Brain pericyte (primary cell): ENCODE measurements at places on chromosomes 13 and 19.

- DNase-seq, result no peak
Measured at GRCh38 chr19:16715611-16716010, 4.0 kb upstream of the NWD1 start.

GRCh38 chr13:83150616-83151307 lies 731.5 kb downstream of the SLITRK1 start:
- DNase-seq, result no peak

GRCh38 chr13:60396783-60397703 lies at the start of gene TDRD3:
TDRD3 (plus strand) TSS chr13:60397220; CDS start chr13:60397365, 145 bp downstream.
- peak; percentile 73 for DNase-seq

DNA sequence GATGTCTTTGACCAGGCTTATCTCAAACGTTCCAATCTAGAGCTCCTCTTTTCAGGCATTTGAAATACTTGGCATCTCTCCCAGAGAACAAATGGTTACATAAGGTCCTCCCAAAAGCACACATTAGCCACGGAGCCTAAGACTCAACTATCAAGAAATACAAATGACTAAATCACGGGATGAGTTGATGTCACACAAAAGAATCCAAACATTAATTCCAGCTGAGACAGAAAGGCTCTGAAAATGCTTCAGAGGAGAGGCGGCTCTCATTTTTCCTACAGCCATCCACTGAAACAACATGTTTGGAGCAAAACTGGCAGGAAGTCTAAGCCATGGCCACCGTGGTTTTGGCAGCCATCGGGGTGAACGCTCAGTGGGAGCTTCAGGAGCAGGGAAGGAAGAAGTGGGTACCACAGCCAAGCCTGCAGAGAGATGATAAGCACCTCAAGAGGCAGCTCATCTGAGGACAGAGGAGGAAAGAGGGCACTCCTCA lies 122.5 kb downstream of the STK24 start:
- peak; percentile 81 for DNase-seq

DNA sequence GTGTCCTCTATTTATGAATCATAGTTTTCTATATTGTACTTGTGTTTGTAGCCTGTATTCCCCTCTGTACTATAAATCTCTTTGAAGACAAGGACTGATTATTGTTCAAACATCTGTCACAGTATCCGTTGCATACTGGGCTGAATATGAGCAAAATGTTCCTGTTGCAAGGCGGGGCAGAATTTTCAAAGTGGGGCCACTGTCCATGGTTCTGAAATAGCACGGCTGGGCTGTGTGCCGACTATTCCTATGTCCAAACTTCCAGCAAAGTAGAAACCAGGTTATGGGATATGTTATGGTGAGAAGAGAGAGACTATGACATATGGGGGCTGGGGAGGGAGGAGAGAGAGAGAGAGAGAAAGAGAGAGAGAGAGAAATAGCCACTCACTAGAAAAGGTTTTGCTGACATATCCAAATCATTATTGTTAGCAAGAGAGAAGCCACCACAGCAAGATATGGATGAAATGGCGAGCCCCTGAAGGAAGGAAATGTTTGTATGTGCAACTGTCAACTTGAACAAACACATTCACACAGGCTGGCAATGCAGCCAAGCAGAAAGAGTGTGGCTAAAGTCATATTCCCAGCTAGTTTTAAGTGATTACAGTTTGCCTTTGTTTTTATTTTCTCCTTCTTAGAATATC lies 107.0 kb upstream of the GPR12 start:
- DNase-seq, result no peak

GRCh38 chr13:38952827-38953226 lies 37.8 kb downstream of the STOML3 start:
- DNase-seq, result no peak

DNA sequence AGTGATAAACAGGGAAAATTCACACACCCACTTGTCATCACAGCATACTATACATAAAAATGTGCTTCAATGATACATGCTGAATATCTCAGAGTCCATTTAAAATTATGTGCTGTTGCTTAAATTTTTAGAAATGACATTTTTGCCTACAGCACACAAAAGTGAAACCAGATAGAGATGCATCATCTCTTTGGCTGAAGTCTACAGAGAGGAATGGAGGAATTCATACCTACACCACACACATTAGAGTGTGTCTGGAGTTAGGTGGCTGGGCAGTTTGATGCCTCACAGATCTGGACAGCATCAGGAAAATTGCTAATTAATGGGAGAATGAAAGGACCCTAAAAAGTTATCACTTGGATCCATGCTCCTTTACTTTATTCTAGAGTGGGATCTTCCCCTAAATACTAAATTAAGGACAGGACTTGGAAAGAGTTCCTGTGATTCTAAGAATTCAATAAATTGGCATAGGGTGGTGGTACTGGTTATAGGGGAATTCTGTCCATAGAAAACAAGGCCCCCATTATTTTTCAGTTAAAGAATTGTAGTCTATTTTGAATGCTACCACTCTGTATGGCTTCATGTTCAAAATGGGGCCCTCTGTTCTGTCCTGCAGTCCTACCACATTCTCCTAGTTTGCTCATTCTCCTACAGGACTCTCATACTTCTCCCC lies 41.3 kb downstream of the RCBTB2 start:
- no peak for DNase-seq

DNA sequence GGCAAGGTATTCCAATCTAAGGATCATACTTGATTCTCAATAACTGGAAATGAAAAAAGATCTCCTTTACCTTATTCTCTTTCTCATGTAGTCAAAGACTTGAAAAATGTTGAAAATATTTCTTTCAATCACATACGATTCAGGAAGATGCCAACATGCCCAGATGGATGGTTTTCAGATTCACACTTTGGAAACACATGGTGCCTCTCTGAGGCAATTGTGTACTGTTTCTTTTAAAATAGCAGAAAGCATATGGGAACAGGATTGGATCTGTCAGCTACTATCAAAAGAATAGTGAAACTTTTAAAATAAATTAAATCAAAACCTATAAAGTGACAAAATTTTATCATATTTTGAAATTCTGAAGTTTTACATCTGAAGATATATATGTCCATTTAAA lies 222.4 kb downstream of the SPRY2 start:
- no peak for DNase-seq

DNA sequence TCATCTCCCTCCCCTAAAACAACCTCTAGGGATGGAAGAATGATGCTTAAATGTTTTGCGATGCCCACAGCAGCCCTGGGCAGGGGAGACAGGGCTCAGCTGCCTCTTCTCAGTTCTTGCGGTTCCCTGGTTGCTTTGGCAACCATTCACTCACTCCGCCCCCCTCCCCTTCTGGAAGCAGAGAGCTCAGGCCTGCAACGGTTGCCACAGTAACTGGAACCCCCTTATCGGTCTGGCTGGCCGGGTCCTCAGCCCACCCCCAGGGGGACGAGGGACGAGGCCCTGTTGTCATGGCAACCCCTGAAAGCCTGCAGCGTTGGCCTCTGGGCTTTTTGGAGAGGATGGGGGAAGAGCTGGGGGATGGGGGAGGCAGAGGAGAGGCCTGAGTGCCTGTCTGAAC lies 19.5 kb downstream of the NOVA2 start:
- no peak for DNase-seq

- DNase-seq, result no peak
Measured at GRCh38 chr13:51715613-51716012, 88.3 kb downstream of the DHRS12 start.

DNA sequence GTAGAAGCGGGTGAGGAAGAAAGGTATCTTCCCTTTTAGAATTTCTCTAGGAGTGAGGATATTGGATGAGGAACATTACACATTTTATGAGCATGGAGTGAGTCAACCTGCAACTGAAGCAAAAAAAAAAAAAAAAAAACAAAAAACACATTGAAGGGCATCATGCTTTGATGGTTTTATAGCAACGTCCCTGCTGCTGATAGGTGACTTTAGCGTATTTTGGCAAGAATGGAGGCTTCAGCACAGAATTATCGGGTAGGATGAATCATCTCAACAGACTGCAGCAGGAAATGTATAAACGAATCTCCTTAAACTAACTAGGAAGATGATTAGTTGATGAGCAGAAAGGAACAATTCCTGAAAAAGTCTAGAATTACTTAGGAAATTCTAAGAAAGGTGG lies 1359.6 kb upstream of the ATXN8OS start:
- DNase-seq, result no peak

GRCh38 chr19:16335226-16335625 lies 10.6 kb downstream of the KLF2 start:
- DNase-seq, result no peak

- no peak for DNase-seq
Measured at GRCh38 chr19:7983286-7983950, 22.0 kb downstream of the ELAVL1 start.

- no peak for DNase-seq
Measured at GRCh38 chr13:112998521-112999280, 29.7 kb downstream of the MCF2L start.
